ENCODE measurements at places on chromosomes 13 and 19.

GRCh38 chr19:47493378-47494210 is 9.6 kb upstream of the KPTN start:
- no peak for DNase-seq

GRCh38 chr19:18660051-18660910 is 23.2 kb upstream of the CRTC1 start:
- no peak for DNase-seq

- DNase-seq, result no peak
These were observed 40.9 kb downstream of the DEDD2 start for GRCh38 chr19:42176649-42176989.

GRCh38 chr13:39676315-39676876 is 20.9 kb downstream of the COG6 start:
- DNase-seq, result no peak

DNA sequence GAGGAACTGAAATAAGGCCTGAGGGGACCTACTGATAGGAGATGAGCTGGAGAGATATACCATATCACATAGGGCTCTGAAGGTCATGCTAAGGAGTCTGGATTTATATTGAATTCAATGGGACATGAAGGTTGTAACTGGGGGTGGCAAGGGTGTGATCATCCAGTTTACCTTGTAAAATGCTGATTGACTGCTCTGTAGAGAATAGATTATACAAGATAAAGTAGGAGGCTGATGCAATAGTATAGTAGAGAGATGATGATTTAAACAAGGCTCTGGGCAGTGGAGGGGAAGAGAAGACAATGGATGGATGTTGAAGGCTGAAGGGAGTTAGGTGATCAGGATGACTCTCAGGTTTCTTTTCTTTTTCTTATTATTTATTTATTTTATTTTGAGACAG is 18.0 kb upstream of the PAN3 start:
- DNase-seq, result no peak

GRCh38 chr19:33613620-33614000 is 8.1 kb upstream of the CHST8 start:
- no peak for DNase-seq
